ENCODE measurements at places on chromosomes 1 and 21.

GRCh38 chr1:224629965-224630364, 13.8 kb downstream of the CNIH3 start:
- DNase-seq = no peak

DNA sequence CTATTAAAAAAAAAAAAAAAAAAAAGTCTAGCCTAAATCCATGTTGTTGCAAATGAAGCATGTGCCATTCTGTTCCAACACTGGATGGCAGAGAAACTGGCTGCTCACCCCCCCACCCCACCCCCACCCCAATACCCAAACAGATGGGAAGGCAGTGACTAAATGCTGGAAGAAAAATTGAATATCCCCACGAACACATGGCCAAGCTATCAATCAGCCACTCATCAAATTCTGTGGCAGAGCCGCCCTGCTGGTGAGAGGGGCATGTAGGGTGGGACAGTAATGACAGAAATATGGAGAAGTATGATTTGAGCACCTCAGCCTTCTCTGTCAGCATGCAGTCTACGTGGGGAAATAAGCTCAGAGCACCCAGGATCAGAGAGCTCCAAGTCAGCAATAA, 34.1 kb downstream of the OPTC start:
- no peak for DNase-seq

DNA sequence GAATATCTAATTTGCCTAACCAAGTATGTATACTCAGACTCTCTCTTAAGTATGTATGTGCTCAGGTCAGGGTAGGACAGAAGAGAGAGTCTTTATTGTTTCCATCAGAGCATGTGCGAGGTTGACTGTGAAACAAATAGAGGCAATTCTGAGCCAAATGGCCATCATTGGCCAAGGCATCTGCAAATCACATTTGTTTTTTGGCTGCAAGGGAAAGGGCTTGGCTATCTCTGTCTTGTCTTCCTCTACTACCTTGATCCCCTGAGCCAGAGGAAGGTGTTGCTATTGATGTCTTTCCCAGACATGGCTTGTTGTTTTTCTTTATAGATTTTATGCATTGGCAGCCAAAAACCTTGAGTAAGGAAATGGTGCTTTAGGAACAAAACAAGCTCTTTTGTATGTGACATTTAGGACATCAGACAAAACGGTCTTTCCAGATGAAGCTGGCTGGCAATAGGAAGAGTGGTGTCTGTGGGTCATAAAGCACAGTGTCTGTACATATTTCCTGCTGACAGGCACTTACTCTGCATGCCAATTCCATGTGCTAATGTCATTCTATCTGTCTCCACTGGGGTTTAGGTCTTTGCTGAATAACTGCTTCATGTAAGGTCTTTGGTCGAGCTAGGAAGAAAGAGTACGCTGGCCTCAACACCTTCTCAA, 163.3 kb downstream of the BRINP2 start:
- peak; percentile 35 for DNase-seq

- no peak for DNase-seq
Observed at GRCh38 chr1:241721011-241721410, 68.9 kb downstream of the WDR64 start.

- no peak for DNase-seq
Observed at GRCh38 chr1:119336848-119337247, 31.7 kb upstream of the HAO2 start.

- DNase-seq = no peak
Observed at GRCh38 chr1:36135330-36135667, 10.3 kb upstream of the COL8A2 start.

DNA sequence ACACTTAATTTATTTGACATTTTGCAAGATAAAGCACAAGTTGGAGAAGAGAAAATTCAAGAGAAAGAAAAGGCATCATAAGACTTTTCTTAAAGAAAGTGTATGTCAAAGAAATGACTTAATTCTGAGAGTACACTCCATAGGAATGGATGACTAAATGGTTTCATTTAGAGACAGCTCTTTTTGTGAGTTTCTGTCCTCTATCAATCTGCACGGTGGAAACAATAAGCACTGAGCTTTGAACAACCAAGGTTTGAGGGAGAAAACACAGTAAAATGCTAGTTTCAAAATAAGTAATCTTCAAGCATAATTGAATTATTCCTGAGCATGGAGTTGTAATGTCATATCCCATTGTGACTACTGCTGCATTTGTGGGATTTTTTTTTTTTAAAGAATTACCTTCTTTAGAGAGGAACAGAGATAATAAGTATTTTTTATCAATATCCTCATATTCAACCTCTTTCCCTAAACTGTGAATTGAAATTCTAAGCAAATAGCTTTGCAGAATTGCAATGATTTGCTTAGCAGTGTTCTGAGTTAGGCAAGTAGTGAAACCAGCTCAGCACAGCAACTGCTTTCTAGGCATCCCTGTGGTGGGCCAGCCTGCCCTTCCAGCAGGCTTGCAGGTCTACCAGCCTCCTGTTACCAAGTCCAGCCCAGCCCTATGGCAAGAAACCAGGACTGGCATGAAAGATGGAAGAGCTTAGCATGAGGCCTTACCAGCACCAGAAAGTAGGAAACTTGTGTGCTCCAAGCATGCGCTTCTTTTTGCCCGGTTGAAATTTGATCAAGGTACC, 38.2 kb downstream of the KCNJ6 start:
- no peak for DNase-seq

- no peak for DNase-seq
Observed at GRCh38 chr1:27318136-27318535, 3.8 kb upstream of the TMEM222 start.

- peak; percentile 74 for DNase-seq
Observed at GRCh38 chr1:2212532-2213491, 15.3 kb upstream of the SKI start.

- DNase-seq = no peak
Observed at GRCh38 chr1:61523893-61524605, 200.9 kb downstream of the TM2D1 start.

GRCh38 chr1:109426281-109427170, at the start of gene PSMA5:
TSS of gene PSMA5 (minus strand) at chr1:109426448. CDS start at chr1:109426330, 118 bp downstream.
- DNase-seq = peak; percentile 100

GRCh38 chr1:54421101-54421504, 14.9 kb upstream of the SSBP3 start:
- peak; percentile 73 for DNase-seq

DNA sequence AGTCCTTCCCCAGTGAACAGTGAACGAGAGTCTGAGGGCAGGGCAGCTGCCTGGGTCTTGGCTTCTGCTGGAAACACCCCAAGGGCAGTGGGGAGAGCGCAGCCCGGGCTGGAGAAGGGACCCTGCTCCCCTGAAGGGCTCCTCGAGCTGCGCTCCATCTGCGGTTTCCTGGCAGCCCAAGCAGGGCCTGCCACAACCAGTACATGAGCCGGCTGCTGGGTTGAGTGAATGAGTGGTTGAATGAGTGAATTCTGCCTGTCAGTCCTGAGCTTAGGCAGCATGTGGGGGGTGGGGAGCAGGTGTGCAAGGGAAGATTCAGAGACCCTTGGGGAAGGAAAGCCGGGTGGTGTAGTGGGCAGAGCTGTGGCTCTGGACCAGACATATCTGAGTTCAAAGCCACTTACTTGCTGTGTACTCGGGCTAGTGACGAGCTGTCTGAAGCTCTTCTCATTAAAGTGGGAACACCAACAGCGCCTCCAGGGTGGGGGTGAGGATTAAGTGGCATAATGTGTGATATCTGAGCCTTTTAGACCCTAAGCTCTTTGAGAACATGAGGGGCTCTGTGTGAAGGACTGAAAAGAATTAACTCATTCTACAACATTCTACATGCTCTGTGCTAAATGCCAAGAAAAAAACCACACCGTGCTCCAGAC, 3.7 kb downstream of the OPRD1 start:
- peak; percentile 22 for DNase-seq

GRCh38 chr1:248155927-248156326, 11.0 kb downstream of the OR2M5 start:
- DNase-seq = no peak

GRCh38 chr1:96698342-96698983, 23.1 kb upstream of the PTBP2 start:
- no peak for DNase-seq

GRCh38 chr1:29279406-29279805, 43.1 kb downstream of the PTPRU start:
- no peak for DNase-seq

DNA sequence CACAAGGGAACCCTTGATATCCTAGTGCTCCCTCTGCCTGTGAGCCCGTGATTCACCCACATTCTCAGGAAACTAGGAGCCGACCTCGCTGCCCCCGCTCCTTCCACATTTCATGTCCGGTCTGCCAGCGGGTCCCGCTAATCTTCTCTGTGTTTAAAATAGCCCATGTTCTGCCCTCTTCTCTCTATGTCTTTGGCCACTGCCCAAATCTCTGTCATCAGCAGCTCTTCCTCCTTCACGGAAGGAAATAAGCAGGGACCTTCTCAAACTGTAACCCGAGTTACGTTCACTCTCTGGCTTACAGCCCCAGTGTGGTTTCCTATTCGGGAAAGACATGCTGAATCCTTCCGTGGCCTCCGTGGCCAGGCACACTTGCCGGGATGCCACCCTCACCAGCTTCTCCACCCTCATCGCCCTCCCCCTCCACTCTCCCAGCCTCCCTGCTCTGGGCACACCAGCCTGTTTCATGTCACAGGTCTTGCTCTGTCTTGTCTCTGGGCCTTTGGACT, 21.1 kb upstream of the UBXN10 start:
- no peak for DNase-seq

DNA sequence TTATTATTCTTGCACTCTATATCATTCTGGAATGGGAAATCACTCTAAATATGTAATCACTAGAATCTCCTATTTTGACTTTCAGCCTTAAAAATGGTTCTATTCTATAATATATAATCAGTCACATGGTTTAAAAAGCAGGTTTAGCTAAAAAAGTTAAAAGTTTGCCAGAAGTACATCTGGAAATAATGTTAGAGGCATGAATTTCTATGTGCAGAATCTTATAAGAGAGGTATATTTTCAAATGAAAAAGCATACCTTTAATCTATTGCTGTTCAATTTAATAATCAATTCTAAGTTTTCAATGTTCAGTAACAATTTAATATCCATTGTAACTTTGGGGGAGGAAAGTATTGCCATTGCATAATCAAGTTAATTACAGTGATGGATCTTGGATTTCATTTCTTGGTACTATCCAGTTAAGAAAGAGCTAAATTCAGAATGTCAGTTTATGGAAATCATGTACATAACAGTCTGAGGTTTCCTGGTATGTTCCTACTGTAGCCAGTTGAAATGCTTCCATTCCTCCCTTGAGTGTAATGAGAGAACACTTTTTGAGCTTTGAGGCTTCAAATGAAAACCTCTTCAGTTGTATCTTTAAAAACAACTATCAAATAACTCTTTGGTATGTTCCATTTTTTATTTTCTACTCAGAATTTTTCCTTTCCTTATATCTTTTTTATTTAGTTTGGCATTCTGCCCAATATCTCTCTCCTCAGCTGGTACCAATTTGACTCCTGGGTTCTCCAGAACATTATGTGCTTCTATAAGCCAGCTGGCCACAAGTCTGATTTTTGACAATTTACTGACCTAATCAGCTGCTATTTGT, 175.7 kb upstream of the COL11A1 start:
- no peak for DNase-seq

DNA sequence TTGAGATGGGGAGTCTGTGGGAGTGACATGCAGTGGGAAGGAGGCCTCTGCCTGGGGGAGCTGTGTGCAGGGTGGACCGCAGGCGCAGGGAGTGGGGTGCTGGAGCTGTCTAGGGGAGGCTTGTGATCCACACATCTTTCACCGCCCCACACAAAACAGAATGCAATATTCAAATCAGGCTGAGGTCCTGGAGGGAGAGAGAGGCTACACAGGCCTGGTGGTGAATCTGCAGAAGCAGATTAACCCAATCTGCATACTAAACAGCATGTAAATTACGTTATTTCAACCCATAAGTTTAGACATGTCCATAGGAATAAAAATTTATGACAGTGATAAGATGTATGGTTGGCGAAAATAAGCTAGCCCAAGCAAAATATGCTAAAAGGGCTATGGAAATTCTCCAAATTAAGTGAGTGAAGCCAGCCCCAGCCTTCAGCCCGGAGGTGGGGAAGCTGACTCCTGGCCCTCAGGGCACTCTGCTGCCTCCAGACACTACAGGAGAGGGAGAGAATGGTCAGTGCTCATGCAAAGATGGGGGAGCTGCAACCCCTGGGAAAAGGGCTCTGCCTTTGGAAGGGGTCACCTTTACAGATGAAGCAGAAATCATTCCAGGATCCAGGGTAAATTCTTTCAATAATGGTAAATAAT, 156.2 kb upstream of the CTTNBP2NL start:
- DNase-seq = no peak

- no peak for DNase-seq
Observed at GRCh38 chr1:204502241-204502640, 7.6 kb upstream of the PIK3C2B start.

- no peak for DNase-seq
Observed at GRCh38 chr1:212777151-212777550, 14.4 kb downstream of the NSL1 start.

DNA sequence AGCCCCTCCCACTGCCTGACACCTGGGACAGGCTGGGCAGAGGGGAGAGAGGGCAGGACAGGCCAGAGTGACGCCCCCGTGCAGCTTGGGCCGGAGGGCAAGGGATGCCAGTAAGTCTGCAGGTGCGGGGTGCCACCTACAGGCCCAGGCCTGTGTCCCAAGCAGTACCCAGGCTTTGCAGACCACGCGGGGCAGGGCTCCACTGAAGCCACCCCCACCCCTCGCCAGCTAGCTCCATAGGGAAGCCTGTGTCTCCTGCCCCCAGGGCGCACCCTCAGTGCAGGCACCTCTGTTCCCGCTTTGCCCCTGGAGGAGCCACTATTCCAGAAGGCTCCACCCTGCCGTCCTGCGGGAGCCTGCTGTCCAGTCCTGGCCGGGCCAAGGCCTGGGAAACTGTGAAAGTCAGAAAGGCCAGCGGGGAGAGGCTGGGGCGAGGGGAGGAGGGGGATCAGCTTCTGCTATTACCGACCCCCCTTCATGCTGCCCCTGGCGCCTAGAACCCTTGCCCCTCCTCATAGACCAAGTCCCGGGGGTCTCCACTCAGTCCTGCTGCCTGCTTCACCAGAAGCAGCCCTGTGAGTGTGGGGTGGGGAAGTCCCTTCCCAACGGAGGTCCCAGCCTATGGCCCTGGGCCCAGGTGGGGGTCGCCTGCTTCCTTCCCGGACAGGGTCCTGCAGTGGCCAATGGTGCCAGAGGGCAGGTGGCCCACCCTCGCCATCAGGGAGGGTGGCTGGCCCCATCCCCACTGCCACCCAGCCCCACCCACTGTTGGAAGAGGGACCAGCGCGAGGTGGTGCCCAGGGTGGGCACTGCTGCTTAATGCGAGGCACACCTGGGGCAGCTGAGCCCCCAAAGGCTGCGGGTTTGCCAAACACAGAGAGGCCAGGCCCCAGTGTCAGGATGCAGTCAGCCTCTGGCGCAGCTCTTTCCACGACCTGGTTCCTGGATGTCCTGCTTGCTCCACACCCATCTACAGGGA, 54.4 kb downstream of the KCNAB2 start:
- DNase-seq = peak; percentile 10

DNA sequence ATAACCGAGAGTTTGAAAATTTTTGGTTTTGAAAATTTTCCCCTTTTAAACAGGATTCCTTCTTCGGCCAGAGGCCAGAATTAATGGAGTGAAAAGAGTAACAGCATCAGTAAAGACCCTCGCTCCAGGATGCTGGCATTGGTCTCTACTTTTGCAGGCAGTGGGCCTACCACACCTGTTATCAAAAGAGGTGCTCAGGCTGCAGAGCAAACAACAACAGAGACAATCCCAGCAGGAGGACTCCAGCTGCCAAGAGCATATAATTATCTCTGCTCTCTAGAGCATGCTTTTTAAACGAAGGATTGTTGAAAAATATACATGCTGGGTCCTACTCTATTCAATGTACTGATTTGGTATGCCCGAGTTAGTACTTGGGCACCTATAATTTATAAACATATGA, 1048.5 kb downstream of the PLA2G4A start:
- DNase-seq = no peak

GRCh38 chr1:157269656-157270375, 131.6 kb upstream of the ETV3 start:
- DNase-seq = no peak

GRCh38 chr21:19145682-19146293, 742.2 kb upstream of the TMPRSS15 start:
- DNase-seq = no peak
